Activated CD4-positive, alpha-beta T cell treated with anti-CD3 and anti-CD28 coated beads, Interleukin-10, Interleukin-2, amounts not matched to agents 100 ng/mL and 50 ng/mL, durations not matched to agents 16 hours and 8 hours (primary cell): ENCODE measurements at places on chromosomes 1 and 21.
A peak's percentile ranks its signal among the peaks of the same experiment; 100 is the strongest.

DNA sequence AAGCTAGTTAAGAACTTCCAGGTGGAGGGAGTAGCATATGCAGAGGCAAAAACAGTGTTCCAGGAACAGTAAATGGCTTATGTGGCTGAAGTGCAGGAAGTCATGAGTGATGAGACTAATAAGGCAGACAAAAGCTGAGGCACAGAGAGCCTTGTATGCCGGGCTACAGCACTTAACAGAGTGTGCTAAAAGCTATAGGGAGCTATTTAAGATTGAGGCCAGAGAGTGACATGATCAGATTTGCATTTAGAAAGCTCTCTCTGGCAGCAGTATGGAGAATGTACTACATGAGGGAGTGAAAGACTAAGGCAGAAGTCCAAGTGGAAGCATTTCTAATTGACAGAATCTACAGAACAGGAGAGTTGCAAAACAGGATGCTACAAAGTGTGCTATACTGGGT, 38.6 kb downstream of the WASF2 start:
- DNase-seq = no peak

DNA sequence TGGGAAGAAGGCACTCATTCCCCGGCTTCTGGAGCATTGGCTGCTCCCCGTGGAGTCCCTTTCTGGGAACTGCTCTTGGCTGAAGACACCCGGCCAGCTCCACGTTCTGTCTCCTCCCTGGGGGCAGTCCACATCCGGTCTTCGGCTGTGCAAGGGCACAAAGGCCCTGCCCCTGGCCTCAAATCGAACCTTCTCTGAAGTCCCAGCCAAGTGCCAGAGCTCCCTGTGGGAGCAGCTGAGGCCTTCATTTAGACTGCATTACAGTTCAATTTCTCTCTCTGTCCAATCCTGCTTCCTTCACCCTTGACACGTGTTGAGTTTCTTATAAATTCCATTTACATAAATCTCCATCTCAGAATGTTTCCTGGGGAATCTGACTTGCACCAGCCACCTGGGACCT, 132.9 kb upstream of the POU3F1 start:
- no peak for DNase-seq

DNA sequence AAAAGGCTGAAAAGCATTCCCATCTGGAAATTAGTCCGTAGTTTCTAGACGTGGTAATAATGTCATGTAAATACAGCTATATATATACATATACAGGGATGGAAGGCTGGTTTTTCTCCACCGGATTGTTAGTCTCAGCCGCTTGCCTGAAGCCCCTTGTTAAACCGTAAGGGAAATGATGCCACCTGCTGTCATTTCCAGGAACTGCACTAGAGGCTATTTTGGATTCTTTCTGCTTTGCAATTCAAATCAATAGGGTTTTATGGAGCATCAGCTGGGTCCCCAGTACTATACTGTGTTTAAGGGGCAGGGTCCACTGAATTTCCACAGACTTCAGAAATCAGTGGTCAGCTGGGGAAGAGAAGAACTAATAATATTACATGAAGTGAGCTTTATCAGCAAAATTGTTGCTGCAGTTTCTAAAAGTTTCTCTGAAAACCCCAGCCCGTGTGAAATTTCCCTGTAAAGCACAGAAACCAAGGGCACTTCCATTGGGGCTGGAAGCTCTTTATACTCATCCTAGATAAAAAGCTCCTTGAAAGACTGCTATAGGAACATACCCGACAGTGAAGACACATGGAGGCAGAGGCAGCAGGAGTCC, 33.8 kb upstream of the MPZL1 start:
- peak; percentile 80 for DNase-seq

DNA sequence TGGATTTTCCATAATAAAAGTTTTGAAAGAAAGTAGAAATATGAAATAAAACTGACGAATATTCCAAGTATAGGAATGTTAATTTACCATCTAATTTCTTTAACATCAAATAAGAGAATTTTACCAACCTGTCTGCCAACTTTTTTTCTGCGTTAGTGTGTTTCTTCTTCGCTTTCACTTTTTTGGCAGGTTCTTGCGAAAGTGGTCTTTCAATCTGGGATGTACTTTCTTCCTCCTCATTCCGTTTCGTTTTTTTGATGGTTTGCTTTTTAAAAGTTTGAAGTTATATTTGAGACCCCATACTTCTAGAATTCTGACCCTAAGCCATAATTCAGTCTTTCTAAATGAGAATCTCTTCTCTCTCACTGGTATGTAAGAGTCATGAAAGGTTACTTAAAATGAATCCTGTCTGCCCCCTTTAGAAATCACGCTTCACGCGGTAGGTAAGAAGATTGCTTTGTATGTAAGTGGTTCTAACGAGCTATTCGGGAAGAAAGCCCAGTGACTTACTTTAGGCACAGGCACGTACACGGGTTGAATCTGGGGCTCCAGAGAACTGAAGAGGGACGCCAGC, 580 bp downstream of the RBM34 start:
- DNase-seq = no peak

DNA sequence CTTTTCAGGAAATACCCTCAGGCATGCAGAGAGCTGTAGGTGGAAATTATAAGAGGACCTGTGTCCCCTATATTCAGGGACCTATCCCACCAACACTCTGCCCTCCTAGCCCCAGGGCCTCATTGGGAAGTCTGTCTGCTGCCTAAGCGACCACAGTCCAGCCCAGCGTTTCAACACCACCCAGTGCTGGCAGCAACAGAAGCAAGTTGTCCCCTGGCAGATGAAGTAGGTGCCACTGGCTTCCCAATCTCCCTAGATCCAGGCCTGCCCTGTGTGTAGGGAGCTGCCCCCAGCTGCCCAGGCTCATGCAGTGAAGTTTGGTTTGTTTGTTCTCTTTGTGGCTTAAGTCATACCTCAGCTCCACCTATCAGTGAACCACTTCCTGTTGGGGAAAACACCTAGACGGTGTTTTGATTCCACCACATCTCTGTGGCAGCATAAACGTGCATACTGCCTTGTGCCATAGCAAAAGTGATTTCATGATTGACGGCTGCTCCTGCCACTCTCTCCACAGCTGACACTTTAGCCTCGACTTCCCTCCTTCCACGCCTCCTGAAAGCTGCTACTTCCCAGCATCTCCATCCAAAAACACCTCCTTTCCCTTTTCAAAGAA, 8.1 kb upstream of the LEFTY1 start:
- DNase-seq = peak; percentile 92

GRCh38 chr1:212827171-212827776, 20.2 kb downstream of the SPATA45 start:
- DNase-seq = no peak

GRCh38 chr1:61742620-61743430, 545 bp downstream of the PATJ start:
- peak; percentile 13 for DNase-seq

- DNase-seq = no peak
These were observed 64.3 kb upstream of the RAB3GAP2 start for GRCh38 chr1:220336391-220337031.

DNA sequence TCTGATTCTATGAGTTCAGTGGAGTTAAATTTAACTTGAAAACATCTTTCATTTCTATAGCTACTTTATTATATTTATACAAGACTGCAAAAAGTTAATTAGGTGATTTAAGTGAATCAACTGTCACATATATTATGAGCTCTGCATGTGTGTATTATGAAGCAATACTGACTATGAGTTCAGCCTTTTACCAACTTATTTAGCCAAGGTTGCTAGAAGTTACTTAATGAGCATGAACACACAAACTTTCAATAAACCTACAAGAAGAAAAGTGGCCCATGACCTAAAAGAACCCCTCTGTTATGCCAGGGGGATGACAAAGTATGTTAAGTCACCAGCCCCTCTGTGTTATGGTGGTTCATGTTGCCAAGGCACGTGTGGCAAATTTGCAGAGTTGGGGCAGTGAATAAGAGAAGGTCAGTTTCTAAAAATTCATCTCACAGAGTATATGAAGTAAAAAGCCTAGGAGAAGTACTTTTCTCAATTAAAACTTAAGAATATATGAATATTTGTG, 86.7 kb upstream of the LYPLAL1 start:
- no peak for DNase-seq

DNA sequence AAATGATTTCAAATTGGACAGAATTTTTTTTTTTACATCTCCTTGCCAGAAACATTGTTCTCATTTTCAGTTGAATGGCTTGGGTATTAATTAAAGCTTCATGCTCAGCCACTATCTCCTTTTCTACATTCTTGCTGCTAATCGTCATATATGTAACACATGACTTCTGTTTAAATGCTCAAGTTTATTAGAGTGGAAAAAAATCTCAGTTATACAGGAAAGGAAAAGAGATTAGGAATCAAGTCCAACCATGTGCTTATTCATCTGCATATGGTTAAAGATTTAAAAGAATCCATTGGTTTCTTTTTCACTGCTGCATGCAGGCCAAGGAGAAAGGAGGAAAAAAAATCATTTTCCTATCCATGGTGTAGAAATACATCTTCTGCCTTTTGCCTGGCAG, 47.3 kb upstream of the CNN3 start:
- no peak for DNase-seq

DNA sequence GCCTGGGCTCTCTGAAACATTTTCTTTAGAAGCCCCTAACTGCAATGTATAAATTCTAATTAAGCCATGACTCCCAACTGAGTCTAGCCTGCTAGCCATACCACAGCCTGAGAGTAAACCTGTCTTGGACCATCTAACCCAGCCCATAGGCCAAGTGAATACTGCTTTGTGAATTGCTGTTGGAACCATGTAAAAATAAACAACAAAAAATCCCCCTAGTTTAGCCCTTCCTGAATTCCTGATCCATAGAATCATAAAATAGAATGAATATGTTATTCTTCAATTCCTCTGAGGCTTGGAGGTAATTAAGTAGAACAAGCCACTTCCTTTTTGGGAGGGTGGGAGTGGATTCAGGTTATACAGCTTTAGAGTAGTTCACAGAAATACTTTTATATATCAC, 1496.4 kb downstream of the MRPL39 start:
- no peak for DNase-seq

DNA sequence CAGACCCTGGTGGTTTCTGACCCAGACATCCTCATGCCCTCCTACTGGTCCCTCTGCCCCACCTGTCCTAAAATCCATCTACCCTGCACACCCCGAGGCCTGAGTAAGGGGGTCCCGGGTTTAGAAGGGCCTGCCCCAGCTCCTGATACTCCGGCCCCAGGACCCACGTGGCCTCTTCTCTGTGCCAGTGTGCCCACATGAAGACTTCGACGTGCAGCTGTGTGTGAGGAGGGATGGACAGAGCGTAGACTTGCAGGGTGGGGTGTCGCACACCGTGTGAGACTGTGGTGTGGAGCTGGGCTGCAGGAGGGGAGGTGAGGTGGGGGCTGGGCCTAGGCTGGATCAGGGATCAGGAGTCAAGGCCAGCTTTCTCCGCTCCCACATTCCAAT, 461.1 kb downstream of the PTPRU start:
- no peak for DNase-seq

GRCh38 chr1:205938682-205939081, 4.6 kb downstream of the SLC26A9 start:
- DNase-seq = no peak

GRCh38 chr1:10870493-10871096, 74.1 kb upstream of the CASZ1 start:
- no peak for DNase-seq

DNA sequence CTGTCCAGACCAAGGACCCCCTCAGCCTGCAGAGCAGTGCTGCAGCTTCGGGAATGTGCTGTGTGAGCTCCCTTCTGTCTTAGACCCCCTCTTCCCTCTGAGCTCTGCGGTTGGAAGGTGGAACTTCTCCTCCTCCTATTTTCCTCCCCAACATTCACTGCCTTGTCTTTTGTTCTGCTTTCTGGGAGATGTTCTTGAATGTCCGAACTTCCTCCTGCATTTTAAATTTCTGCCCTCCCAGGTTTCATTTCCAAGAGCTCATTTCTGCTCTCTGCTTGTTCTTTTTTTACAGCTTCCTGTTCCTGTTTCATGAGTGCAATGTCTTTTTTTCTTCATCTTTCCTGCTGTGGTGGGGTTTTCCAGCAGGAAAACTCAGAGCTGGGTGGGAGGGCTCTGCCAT, 29.3 kb downstream of the RRP1 start:
- no peak for DNase-seq
